Articular chondrocyte of knee joint (primary cell): ENCODE measurements at places on chromosomes 4 and X. TPM values are rescaled to one million over a fixed set of nuclear protein-coding genes. Genes with fewer than 3 reads are reported as not detected.

FRMPD3 gene
- 0.32 and 0.39 TPM in 2 replicates for total RNA-seq

MID2 gene
- total RNA-seq: 28.6 and 32.4 TPM in 2 replicates

PRKG2 gene
- total RNA-seq: 0.26 and 0.65 TPM in 2 replicates

NOX1 gene
- total RNA-seq: not detected in 2 replicates

MXD4 gene
- total RNA-seq: 49.4 and 50.0 TPM in 2 replicates
